Activated T-helper 1 cell treated with anti-CD3 and anti-CD28 coated beads, Interleukin-2, amount 50 U/mL, for 16 hours (primary cell): ENCODE measurements at places on chromosomes 4 and X.

GRCh38 chrX:9788911-9789310 lies 2.7 kb downstream of the SHROOM2 start:
- no peak for DNase-seq

GRCh38 chr4:74385386-74385785 lies 20.4 kb downstream of the EREG start:
- no peak for DNase-seq

GRCh38 chr4:153294631-153295030 lies 49.9 kb upstream of the MND1 start:
- no peak for DNase-seq

- no peak for DNase-seq
Observed at GRCh38 chr4:85086721-85087120, 120.2 kb upstream of the WDFY3 start.

GRCh38 chr4:154998284-154998683 lies 210.2 kb upstream of the NPY2R start:
- DNase-seq: no peak
